Ovary (tissue), 10 donors: ENCODE measurements at places on chromosomes 4 and X. TPM values are rescaled to one million over a fixed set of nuclear protein-coding genes. Genes with fewer than 3 reads are reported as not detected.

GRCh38 chr4:27764526-27764837 is 903.8 kb downstream of the STIM2 start:
- H3K27me3 ChIP-seq, result no peaks in the 10 kb centered on the region
- no peaks in the 10 kb centered on the region for H3K4me1 ChIP-seq
- no peaks in the 10 kb centered on the region for H3K36me3 ChIP-seq
- DNase-seq, result no peak
- H3K27ac ChIP-seq, result no peak overlapping the region
- no peak overlapping the region for H3K4me3 ChIP-seq

Gene DDIT4L
- total RNA-seq, result 5.0 TPM

GRCh38 chrX:70336767-70337166 is 46.9 kb downstream of the KIF4A start:
- no peak for DNase-seq
- no peaks in the 10 kb centered on the region for H3K36me3 ChIP-seq
- H3K27ac ChIP-seq, result no peak overlapping the region
- no peaks in the 10 kb centered on the region for H3K27me3 ChIP-seq
- H3K4me1 ChIP-seq, result no peaks in the 10 kb centered on the region
- H3K4me3 ChIP-seq, result no peak overlapping the region

Gene ADAMTS3
- 3.5 TPM for total RNA-seq

GRCh38 chr4:187294861-187295260 is 571.2 kb upstream of the FAT1 start:
- no peaks in the 10 kb centered on the region for H3K4me1 ChIP-seq
- H3K27me3 ChIP-seq, result no peaks in the 10 kb centered on the region
- no peak overlapping the region for H3K4me3 ChIP-seq
- H3K36me3 ChIP-seq, result no peaks in the 10 kb centered on the region
- DNase-seq, result no peak

GRCh38 chrX:13855689-13856450 is 39.0 kb upstream of the GPM6B start:
- H3K27me3 ChIP-seq, result no peaks in the 10 kb centered on the region
- H3K4me3 ChIP-seq, result no peak overlapping the region
- DNase-seq, result no peak
- no peaks in the 10 kb centered on the region for H3K4me1 ChIP-seq

Gene SLC25A6
- total RNA-seq, result 540 TPM

Gene SOWAHB
- not detected for total RNA-seq

Gene UGT2A1
- not detected for total RNA-seq

DNA sequence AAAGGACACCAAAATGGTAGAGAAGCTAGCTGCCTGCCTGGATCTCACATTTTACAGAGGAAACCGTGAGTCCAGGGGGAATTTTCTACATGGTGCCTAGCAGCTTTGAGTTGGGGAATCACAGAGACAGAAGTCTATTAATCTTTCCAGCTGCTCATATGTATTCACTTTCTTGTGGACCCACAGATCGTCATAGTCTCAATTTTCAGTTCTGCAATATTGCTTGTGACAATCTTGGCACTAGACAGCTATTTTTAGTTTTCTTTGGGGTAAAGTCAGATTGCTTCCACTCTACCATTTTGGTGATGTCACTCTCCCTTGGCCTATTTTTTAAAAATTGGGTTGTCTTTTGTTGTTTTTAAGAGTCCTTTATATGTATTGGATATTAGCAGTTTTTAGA is 233.4 kb upstream of the STK26 start:
- H3K27ac ChIP-seq, result no peak overlapping the region
- no peaks in the 10 kb centered on the region for H3K27me3 ChIP-seq
- no peak overlapping the region for H3K4me3 ChIP-seq
- H3K4me1 ChIP-seq, result no peaks in the 10 kb centered on the region
- DNase-seq, result no peak

DNA sequence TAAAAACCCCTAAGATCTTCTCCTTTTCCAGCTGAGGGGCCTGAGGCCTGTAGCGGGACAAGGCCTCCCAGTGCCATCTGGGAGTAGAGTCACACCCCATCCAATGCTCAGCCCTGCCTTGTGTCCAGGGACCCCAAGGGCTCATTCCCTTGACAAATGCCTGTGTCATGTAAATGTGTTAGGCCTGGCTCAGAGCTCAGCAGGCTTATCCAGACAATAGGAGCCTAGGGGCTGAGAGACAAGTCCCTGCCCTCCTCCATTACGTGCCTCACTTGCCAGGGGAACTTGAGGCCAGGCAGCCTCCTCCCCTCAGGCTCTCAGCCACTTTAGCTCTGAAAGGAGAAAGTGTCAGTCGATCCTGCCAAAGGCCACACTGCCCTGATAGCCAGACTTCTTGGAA is 166.8 kb upstream of the MAMLD1 start:
- H3K4me3 ChIP-seq, result no peak overlapping the region
- H3K4me1 ChIP-seq, result no peaks in the 10 kb centered on the region
- no peaks in the 10 kb centered on the region for H3K36me3 ChIP-seq
- H3K27ac ChIP-seq, result no peak overlapping the region
- no peak for DNase-seq
- no peaks in the 10 kb centered on the region for H3K27me3 ChIP-seq

GRCh38 chr4:52704661-52705060 is 45.6 kb upstream of the USP46 start:
- H3K4me3 ChIP-seq, result no peak overlapping the region
- DNase-seq, result no peak
- H3K27me3 ChIP-seq, result no peaks in the 10 kb centered on the region
- no peak overlapping the region for H3K27ac ChIP-seq
- H3K36me3 ChIP-seq, result no peaks in the 10 kb centered on the region

DNA sequence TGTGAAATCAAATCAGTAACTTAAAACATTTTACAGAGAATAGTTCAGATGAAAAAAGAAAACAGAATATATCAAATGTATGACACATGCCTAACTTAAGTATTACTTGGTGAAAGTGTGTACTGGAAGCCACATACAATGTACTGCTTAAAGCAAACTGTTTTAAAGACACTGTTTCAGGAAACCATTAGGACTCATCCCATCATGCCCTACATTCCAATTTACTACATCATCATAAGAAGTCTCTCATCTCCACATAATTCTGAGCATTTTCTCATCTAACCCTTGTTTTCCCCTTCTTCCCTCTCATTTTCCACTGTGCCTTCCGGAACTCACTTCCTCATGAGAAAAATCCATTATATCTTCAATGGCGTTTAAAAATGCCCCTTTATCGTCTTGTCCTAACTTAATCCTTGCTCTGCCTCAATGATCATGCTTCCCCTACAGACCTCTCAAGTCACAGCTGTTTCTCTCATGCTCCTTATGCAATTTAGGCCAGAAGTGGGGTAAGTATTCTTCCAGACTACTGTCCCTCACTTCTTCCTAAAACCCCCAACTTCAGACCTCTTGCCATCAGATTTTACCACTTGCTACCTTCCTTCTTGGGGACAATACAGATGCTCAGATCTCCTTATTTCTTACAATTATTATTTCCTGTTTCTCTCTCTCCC is 26.8 kb upstream of the FGF5 start:
- no peaks in the 10 kb centered on the region for H3K36me3 ChIP-seq
- H3K27me3 ChIP-seq, result no peaks in the 10 kb centered on the region
- no peak overlapping the region for H3K4me3 ChIP-seq
- H3K27ac ChIP-seq, result no peak overlapping the region

Gene PCDH10
- total RNA-seq, result 0.97 TPM

- no peaks in the 10 kb centered on the region for H3K36me3 ChIP-seq
- H3K27me3 ChIP-seq, result no peaks in the 10 kb centered on the region
- H3K27ac ChIP-seq, result no peak overlapping the region
- H3K4me1 ChIP-seq, result no peaks in the 10 kb centered on the region
- no peak overlapping the region for H3K4me3 ChIP-seq
Observed at GRCh38 chr4:54843106-54843505, 185.3 kb downstream of the KIT start.

Gene RHOXF2B
- total RNA-seq, result not detected

DNA sequence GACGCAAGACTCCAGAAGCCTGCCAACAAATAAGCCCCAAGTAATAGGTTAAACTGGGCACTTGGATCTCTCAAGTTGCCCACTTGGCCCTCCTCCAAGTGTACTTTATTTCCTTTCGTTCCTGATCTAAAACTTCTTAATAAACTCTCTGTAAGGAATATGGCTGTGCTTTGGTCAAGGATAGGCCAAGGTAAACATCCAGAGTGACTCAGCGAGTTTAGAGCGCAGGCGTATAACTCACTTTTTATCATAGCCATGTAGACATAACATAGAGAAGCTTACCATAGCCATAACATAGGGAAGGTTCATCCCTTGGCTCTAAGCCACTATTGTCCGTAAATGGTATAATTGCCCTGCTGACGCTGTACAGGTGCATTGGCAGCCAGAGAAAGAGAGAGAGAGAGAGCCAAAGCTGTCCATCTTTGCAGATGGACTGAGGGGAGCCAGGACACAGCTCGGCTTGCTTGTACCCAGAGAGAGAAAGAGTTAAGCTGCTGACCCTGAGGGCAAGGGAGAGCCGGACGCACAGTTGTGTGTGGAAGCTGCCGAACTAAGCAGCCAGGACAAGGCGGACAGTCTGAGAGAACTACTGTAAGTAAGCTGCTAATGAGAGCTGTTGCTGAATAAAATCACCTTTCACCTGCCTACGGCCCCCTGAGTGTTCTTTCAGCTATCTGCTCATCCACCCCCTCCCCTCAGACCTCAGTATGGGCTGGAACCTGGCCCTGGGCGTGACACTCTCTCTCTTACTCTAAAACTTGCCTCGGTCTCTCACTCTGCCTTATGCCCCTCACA is 1.8 kb downstream of the TLR1 start:
- no peaks in the 10 kb centered on the region for H3K36me3 ChIP-seq
- H3K27me3 ChIP-seq, result no peaks in the 10 kb centered on the region
- no peak for DNase-seq
- H3K4me1 ChIP-seq, result peaks cover 4% of the 10 kb centered on the region
- no peak overlapping the region for H3K27ac ChIP-seq
- no peak overlapping the region for H3K4me3 ChIP-seq

- no peaks in the 10 kb centered on the region for H3K4me1 ChIP-seq
- DNase-seq, result peak; percentile 42
- H3K27ac ChIP-seq, result peak within 1 kb of the TSS; percentile 52
- peak within 1 kb of the TSS; percentile 45 for H3K4me3 ChIP-seq
- no peaks in the 10 kb centered on the region for H3K27me3 ChIP-seq
Observed at GRCh38 chrX:77899081-77899828, at the start of gene COX7B. COX7B (plus strand) TSS chrX:77899468; CDS start chrX:77899554, 86 bp downstream.

GRCh38 chrX:19156186-19156585 is 33.9 kb upstream of the ADGRG2 start:
- no peak for DNase-seq
- H3K27ac ChIP-seq, result no peak overlapping the region
- H3K27me3 ChIP-seq, result no peaks in the 10 kb centered on the region
- H3K4me3 ChIP-seq, result no peak overlapping the region
- no peaks in the 10 kb centered on the region for H3K36me3 ChIP-seq

DNA sequence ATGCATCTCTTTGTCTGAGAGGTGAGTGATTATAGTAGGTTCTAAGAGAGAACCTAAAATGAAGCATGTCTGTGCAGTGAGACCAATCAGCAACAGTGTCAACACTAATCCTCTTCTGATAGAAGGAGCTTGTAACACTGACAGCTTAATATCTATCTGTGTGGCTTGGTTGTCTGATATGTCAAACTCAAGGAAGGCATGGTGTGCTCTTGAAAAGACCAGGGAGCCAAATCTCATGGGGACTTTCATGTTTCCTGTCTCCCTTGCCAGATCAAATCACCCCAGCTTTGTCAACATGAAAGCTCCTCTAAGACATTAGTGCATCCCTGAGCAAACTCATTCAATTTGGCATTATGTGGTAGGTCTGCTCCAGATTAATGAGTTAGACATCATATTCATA is 95.4 kb downstream of the ANOS1 start:
- H3K27ac ChIP-seq, result no peak overlapping the region
- no peaks in the 10 kb centered on the region for H3K36me3 ChIP-seq
- no peak for DNase-seq
- H3K27me3 ChIP-seq, result no peaks in the 10 kb centered on the region
- no peaks in the 10 kb centered on the region for H3K4me1 ChIP-seq

GRCh38 chrX:27163236-27163635 is 299.9 kb downstream of the PPP4R3C start:
- H3K27me3 ChIP-seq, result no peaks in the 10 kb centered on the region
- H3K4me1 ChIP-seq, result no peaks in the 10 kb centered on the region
- H3K36me3 ChIP-seq, result no peaks in the 10 kb centered on the region
- H3K27ac ChIP-seq, result no peak overlapping the region
- H3K4me3 ChIP-seq, result no peak overlapping the region
- DNase-seq, result no peak

Gene HAND2
- 99.9 TPM for total RNA-seq

Gene CT55
- not detected for total RNA-seq

Gene PIN4
- total RNA-seq, result 5.3 TPM

Gene NPY5R
- total RNA-seq, result not detected

- no peaks in the 10 kb centered on the region for H3K4me1 ChIP-seq
- no peak overlapping the region for H3K27ac ChIP-seq
- DNase-seq, result no peak
Observed at GRCh38 chr4:113375964-113376666, 326.7 kb downstream of the ANK2 start.

- DNase-seq, result peak; percentile 33
- H3K4me1 ChIP-seq, result peaks cover 3% of the 10 kb centered on the region
- peak overlapping the region; percentile 60 for H3K27ac ChIP-seq
- peak overlapping the region; percentile 40 for H3K4me3 ChIP-seq
Observed at GRCh38 chr4:86452422-86452891, 92.6 kb upstream of the MAPK10 start.

Gene DNAAF6
- 0.25 TPM for total RNA-seq

DNA sequence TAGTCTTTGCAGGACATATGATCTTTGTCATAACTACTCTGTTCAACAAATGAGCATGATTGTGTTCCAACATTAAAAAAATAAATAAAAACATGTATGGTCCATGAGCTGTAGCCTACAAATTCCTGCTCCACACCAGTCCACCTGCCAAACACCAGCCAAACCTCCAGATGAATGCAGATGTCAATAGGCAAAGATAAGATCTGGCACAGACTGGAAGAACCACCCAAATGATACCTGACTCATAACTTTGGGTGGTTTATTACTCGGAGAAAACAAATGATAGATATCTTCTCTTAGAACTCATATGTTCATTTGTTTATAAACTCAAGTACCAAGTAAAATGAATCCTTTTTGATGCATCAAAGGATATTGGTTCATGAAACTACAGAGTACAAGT is 425.1 kb downstream of the GBA3 start:
- no peak overlapping the region for H3K27ac ChIP-seq
- no peak overlapping the region for H3K4me3 ChIP-seq
- H3K36me3 ChIP-seq, result no peaks in the 10 kb centered on the region
- no peak for DNase-seq
- peaks cover 2% of the 10 kb centered on the region for H3K4me1 ChIP-seq

Gene SSX1
- 0.20 TPM for total RNA-seq

DNA sequence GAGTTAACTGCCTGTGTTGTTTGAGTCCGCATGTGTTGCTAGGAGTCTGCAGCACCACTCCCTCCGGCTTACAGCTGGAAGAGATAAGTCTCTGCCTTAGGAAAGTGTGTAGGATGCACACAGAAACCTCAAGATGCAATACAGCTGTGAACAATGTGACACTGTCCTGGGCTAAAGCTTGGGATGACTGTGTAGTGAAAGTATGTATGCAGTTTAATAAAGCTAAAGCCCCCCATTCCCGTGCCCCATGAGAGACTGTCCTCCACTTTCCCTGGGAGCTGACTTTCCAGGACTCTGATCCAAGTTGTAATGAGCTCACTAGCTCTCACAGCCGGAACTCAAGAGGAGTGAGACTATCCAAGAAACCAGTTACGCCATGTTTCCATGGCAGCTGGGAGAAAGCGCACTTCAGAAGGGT is 156.6 kb upstream of the FTHL17 start:
- H3K27me3 ChIP-seq, result no peaks in the 10 kb centered on the region
- no peak overlapping the region for H3K4me3 ChIP-seq
- no peaks in the 10 kb centered on the region for H3K4me1 ChIP-seq
- no peaks in the 10 kb centered on the region for H3K36me3 ChIP-seq

Gene TLL1
- total RNA-seq, result 12.9 TPM
